ENCODE measurements at places on chromosomes 1 and 21.
A peak's percentile ranks its signal among the peaks of the same experiment; 100 is the strongest.

DNA sequence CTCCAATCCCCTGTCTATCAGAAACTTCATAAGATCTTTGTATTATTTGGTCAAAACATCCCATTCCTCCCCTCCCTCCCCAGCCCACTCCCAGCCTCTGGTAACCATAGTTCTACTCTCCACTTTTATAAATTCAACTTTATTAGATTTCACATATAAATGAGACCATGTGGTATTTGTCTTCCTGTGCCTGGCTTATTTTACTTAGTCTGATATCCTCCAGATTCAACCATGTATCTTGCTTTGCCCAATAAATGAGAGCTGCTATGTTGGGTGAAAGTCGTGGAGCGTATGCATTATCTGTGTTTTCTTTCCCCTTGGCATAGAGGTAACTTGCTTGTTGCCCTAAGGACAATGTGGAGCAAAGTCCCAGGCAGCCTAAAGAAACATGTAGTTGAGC is 28.5 kb upstream of the CHRM3 start:
- no peak for DNase-seq

- DNase-seq, result no peak
Observed at GRCh38 chr1:79711001-79711431, 704.5 kb upstream of the ADGRL4 start.

DNA sequence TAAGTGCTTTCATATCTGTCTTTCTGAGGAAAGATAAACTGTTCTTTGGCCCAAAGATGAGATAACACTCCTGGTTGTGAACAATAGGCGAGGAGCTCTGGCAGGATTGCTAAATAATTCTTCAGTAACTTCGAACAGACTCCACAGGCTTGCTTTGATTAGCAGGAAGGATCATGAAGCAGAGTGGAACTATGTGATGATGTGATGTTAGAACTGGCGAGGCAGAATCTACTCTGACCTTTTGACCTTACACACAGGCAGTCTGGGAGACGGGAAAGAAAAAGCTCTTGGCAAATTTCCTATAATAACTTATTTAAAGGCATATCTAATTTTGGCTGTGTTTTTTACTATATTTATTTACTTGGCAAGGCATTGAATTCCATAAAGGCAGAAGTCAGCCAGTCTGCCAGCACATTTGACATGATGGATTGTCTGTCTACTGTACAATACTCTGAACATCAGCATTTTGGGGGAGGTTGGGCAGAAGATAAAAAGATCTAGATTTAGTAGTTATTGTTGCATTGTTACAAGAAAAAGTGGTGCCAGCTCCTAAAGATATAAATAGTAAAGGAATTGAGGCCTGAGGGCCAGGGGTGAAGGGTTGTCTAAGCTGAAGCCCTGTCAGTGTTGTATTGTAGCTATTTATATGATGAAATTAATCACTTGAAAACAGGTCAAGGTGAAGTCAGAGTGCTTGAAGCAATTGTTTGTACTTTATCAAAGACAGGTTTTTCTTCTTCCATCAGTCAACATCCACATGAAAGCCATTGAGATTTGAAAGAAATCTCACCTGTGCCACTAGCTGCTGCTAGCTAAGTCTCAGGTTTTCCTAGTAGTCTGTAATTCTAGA is 708.8 kb downstream of the LTN1 start:
- DNase-seq, result no peak

DNA sequence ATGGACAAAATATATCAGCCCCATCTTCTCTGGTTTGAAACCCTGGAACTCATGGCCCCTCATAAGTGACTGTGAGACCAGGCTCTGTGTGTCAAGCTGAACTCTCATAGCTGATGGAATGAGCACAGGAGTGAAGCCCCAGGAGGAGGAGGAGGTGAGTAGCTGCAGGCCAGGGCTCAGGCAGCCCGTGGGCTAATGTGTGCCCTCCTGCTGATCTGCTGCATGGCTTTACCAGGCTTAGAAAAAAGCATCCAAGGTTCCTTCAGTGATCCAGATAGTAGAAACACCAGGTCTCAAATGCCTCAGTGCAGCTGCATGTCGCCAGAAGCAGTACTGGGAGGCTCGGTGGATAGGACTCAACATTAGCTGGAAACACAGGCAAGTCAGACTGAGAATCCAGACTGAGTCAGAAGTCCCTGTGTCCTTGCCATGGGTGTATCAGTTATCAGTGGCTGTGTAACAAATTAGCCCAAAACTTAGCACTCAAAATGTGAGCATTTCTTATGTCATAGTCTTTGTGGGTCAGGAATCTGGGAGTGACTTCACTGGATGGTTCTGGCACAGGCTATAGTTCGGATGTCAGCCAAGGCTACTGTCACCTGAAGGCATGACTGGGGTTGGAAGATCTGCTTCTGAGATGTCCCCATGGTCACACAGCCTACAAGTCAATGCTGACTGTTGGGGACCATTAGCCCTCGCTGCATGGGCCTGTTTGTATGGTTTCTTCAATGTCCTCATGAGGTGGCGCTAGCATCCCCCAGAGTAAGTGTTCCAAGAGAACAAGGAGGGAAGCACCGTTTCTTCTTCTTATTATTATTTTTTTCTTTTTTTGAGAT is 255.4 kb upstream of the IRF2BP2 start:
- DNase-seq, result no peak

DNA sequence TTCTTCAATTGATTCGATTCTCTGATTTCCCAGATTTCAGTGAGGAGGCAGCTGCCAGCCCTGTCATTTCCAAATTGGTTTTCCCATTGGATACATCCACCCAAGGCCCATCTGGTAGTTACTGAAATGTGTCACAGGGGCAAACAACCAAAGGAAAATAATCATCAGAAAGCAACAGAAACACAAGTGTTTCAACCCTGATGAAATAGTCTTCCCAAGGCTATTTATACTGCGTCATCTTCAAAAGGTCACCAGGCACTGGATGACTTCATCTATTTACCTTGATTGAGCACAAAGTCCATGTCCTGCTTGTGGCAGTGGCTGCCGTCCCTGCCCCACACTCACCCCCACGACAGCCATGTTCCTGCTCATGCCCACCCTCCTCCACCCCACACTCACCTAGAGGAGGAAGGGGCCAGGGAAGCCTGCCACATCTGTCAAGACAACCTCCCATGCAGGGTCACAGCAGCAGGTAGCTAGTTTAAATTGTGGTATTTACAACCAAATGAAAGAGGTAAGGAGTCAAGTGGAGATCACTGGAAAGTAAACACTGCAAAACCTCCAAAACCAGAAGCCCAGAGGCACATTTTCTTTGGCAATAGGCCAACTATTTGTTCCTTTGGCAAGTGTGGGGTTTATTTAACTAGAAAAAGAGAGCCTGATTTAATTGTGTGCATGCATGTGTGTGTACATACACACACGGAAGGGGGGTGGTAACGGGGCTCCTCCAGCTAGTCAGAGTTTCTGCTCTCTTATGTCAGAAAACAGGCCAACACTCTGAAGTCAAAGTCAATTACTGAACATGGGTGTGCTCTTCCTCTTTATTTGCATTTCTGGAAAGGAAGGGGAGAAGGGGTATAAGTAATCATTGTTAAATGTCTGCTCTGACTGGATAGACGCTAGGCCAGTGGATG is 49.5 kb upstream of the RAB4A start:
- DNase-seq, result peak; percentile 29

- no peak for DNase-seq
Observed at GRCh38 chr1:86423873-86424272, at the start of gene CLCA2. CLCA2 (plus strand) TSS chr1:86424171; CDS start chr1:86424248, 77 bp downstream.

DNA sequence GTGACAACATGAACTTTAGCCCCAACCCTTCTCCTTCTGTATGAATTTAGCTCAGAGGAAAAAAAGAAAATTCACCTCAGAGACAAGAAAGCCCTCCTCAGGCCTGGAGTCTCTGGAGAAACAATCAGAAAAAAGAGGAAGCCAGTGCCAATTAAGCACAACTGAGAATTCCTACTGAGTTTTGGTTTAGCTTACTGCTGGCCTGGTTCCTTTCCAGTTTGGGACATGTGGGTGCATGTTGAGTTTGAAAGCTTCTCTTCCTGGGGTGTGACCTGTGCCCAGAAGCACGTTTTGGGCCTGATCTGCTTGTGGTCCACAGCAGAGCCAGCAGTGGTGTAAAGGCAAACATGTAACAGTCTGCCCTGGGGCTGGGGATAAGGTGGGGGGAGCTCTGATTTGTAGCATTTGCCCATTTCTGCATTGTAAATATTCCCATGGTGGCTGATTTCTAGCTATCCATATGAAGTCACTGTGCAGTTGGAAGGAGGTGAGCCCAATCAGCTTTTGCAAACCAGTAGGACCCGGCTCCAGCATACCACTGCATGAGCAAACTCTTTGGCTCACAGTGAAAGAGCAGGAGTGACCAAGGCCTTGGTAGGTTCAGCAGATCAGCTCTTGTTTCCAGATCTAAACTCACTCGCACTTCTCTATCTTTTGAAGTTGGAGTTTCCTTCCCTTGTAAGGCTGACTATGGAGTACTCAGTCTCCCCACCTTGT is 4.7 kb upstream of the THEM5 start:
- DNase-seq, result no peak

GRCh38 chr1:204626381-204626780 is 59.2 kb downstream of the LRRN2 start:
- DNase-seq, result no peak

- no peak for DNase-seq
Observed at GRCh38 chr1:173422456-173422976, 54.6 kb upstream of the PRDX6 start.

GRCh38 chr1:185156288-185156853 is 382 bp downstream of the TRMT1L start:
- DNase-seq, result no peak

GRCh38 chr1:187626056-187626455 is 797.3 kb downstream of the PLA2G4A start:
- peak; percentile 90 for DNase-seq

GRCh38 chr1:89987159-89987819 is 7.6 kb upstream of the ZNF326 start:
- peak; percentile 60 for DNase-seq

- no peak for DNase-seq
Observed at GRCh38 chr1:54795356-54795665, 5.8 kb downstream of the TTC22 start.

GRCh38 chr21:41478319-41479177 is 29.4 kb downstream of the TMPRSS2 start:
- no peak for DNase-seq

- peak; percentile 30 for DNase-seq
Observed at GRCh38 chr1:43454270-43455011, 710 bp upstream of the HYI start.

DNA sequence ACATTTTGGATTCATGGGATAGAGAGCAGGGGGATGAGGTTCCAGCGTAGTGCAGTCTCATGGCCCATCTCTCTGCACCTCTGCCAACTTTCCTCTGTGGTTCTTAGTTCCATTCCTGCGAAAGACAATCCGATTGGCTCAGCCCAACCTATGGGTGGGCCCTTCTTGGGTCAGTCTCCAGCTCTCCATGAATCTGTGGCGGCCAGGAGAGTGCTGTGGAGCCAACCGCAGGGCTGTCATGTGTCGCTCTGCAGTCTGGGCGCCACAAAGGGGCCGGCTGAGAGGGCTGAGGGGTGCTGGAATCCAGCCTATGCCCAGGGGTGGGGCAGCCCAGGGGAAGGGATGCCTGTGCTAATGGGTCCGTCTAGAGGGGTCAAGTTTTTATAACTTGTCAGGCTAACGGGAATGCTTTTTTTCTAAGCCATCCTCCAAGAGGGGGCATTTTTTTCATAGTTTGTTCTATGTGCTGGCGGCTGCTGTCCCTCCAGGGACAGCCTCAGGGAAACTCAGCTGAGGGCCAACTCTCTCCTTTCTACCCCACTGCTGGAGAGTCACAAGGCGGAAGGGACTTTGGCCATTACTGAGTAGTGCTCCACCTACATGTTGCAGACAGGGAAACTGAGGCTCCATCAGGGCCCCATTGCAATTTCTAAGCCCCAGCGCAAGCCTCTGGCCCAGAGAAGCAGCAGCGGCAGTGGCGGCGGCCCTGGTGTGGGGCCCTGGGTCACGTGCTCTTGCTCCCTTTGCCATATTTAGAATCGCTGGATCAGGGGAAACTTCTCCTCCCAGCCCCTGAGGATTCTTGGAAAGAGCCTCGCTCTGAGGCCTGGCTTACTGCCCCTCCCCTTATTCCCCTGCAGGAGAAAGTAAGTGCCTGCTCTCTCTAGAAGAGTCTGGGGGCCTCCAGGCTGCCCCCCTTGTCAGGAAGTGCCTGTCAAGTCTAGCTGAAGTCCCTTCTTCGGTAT is 23.4 kb downstream of the KCNQ4 start:
- no peak for DNase-seq

GRCh38 chr1:150183061-150183460 is 33.3 kb downstream of the PLEKHO1 start:
- DNase-seq, result no peak

- DNase-seq, result no peak
Observed at GRCh38 chr1:67433837-67434236, 3.6 kb upstream of the SERBP1 start.

DNA sequence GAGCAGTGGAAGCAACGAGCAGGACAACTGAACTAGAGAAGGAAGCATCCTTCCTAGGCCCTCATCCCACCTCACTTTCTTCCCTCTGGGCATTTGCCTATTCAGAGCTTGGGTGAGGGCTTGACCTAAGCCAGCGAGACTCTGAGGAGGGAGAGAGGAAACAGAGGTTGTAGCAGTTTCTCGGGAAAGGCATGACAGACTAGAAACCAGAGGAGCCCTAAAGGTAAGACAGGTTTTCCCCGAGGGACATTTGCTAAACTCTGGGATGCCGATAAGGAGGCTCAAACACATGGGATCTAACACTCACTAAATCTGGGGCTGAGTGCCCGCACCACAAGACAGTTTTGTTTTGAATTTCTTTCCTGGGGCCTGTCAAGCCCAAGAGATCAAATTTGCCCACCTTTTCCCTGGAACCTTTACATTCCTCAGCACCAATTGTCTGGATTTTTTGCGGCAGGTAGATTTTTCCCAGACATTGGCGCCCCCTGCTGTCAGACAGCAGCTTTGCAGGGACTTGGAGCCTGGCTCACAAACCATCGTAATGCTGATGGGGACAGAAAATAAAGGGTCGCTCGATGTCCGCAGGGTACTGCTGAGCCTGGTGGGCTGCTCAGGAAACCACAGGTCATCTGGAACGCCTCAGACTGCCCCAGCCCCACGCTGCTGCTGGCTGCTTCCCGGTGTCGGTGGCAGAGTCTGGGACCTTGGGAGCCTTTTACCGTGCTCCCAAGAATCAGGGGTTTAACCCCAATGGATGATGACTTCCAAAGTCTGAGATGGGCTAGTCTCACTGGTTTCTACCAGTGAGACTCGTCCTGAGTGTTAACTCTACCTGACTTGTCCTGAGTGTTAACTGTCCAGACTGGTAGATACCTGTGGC is 23.4 kb upstream of the TSPAN2 start:
- DNase-seq, result no peak

GRCh38 chr1:224894915-224895314 is 34.6 kb upstream of the DNAH14 start:
- peak; percentile 13 for DNase-seq

GRCh38 chr1:208170252-208170651 is 73.9 kb downstream of the PLXNA2 start:
- no peak for DNase-seq

- DNase-seq, result no peak
Observed at GRCh38 chr1:40264354-40264781, 6.3 kb downstream of the ZMPSTE24 start.

DNA sequence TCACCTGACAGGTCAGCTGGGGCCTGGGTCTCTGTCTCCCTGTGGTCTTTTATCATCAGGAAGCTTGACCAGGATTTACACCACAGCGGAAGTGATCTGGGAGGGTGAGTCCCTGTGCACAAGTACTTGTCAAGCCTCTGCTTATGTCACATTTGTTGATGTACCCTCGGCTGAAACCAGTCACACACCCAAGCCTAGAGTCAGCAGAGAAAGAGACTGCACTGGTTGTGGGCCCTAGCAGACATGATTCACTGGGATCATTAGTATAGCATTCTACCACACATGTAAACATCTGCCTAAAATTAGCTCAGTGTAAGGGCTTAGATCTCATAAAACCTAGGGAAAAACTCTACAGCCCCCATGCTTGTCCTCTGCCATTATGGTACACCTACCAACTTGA is 79.3 kb upstream of the LAMC2 start:
- DNase-seq, result no peak

GRCh38 chr1:165408518-165408917 is 36.4 kb downstream of the RXRG start:
- DNase-seq, result peak; percentile 61
